ENCODE measurements at places on chromosomes 3 and 15.

DNA sequence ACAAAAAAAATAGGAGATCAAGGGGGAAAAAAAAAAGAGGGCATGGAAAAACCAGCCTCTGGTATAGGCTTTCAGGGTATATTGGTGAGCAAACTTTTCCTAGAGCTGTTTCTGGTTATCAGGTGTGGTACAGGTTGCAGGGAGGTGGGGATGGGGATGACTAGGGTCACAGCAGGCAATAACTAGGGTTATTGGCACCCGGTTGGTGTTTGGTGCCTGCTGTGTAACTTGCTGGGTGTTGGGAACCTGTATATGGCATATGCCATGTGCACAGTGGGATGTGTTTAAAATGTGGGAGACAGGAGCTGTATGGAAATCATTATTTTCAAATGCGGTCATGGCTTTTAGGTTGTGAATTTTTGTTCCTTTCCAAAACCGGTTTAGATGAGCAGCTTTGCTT is 119.2 kb downstream of the PTPRG start:
- DNase-seq, result no peak

DNA sequence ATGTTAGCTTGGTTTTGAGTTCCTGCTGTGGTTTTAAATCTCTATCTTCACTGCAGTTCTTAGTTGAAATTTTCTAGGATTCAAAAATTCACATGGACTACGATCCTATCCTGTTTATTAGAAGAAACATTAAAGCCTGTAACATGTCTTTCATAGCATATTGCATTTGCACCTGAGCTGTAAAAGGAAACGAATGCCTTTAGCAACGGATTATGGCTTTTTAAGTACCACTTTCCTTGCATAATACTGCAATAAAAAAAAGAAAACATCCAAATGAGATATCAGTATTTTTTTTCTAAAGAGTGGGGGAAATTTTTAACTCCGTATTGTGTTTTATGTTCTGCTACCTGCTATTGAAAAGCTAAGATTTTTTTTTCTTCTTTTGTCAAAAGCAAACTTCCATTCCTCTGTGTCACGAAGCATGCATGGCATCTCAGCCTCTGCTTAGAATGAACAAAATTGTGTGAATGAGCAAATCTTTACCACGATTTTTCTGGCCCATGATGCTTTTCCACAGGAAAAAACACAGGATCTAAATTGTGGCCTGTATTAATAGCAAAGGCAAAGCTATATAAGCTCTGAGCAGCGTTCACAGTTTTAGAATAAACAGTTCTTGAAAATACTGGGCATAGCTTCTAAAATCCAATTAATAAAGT is 110.0 kb upstream of the CDIN1 start:
- no peak for DNase-seq

GRCh38 chr15:58306591-58307312 is 125.0 kb upstream of the LIPC start:
- no peak for DNase-seq

- no peak for DNase-seq
Observed at GRCh38 chr3:117308756-117309155, 599.2 kb downstream of the TUSC7 start.

GRCh38 chr3:54784021-54784420 is 143.8 kb downstream of the LRTM1 start:
- no peak for DNase-seq

DNA sequence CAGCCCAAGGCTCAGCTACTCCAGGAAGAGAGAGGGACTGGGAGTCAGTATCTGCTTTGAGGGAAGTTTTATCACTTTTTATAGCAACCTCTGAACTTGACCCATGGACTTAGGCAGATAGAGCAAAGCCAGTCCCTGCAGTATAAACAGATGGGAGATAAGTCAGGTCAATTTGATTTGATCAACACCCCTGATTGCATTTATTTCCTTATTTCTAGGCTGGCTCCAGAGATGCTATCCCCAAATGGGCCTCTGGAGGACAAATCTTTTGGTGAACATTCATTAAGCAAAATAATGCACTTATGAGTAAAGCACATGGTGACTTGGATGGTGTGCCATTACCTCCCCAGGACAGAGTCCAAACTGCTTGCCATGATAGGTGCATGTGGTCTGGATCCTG is 8.9 kb upstream of the IDH3A start:
- DNase-seq, result no peak

- DNase-seq, result no peak
Observed at GRCh38 chr3:107116251-107116650, 261.0 kb upstream of the CCDC54 start.

GRCh38 chr15:27238209-27238608 is 267.2 kb downstream of the GABRG3 start:
- no peak for DNase-seq

- no peak for DNase-seq
Observed at GRCh38 chr3:189292667-189293484, 121.1 kb downstream of the TPRG1 start.
